ENCODE measurements at places on chromosomes 6 and 20.
A peak's percentile ranks its signal among the peaks of the same experiment; 100 is the strongest.

DNA sequence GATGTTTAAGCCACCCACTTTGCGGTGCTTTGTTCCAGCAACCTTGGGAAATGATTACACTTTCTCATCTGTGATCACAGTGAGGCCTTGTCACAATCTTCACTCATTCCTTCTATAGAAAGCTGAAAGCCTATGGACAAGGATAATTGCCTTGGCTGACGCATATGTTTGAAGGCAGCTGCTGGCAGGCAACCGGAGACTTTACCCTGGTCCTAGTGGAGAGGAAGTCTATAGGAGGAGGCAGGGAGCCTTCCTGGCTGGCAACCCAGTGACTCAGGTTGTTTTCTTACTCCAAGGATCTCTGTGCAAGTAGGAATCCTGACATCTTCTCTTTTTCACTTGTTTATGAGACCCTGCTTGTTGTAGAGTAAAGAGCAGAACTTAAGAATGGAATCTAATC lies 34.1 kb upstream of the ESR1 start:
- no peak for DNase-seq

GRCh38 chr6:18242062-18242851 lies 22.1 kb downstream of the DEK start:
- DNase-seq = no peak

DNA sequence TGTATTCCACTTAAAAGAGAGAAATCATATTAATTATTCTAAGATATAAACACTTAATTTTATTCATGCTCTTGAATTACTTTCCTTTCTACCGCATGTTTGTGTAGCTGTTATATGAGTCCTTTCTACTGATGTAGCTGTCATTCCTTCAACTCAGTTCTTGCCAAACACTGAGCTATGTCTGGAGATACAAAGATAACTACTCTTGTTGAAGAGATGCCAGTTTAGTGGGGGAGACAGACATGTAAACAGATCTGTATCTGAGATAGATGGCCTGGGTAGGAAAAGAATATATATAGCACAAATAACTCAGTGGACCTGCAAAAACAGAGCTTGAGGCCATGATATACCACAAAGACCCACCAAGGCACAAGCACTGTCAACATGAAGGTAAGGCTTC lies 157.3 kb downstream of the BTBD9 start:
- no peak for DNase-seq

- no peak for DNase-seq
Observed at GRCh38 chr6:5034736-5035135, 30.9 kb upstream of the RPP40 start.

DNA sequence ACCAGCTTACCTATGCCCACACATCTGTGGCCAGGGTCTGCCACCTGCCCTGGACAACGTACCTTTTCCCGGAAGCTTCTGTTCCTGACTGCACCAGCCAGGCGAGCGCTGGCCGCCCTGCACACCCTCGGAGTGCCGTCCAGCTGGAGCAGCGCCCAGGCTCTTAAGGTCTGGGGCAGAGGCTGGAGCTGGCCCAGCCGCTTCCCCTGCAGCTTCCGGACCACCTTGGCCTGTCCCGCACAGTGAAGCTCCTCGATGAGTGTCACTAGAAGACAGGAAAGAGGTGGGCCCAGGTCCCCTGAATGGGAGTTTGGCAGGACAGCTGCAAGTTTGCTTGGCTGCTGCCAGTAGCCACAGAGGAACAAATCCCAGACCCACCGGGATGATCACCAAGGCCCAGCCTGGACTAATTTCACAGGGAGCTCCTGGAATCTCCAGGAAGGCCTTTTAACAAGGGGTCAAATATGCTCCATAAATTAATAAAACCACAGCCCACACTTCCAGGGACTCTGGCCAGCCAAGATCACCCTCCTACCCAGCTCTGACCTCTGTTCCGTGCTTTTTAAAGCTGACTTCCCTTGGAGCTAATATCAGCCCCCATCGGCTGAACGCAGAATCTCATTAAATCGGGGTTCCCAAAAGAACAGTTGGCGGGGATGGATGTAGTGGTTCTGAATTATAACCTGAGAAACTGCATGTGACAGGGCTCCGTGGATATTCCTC lies 82.3 kb downstream of the PTPN1 start:
- DNase-seq = no peak

DNA sequence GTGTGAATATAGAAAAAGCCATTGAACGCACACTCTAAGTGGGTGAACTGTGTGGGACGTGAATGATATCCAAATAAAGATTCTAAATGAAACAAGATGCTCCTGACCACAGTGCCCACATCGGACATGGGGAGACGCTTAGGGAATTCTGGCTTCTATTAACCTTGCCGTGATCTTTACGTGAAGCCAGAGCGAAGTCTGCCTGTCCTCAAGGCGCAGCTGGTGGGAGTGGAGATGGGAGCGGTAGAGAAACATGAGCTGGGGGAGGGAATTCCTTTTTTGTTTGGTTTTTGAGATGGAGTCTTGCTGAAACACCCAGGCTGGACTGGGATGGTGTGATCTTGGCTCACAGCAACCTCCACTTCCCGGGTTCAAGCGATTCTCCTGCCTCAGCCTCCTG lies 46.0 kb downstream of the VSTM2L start:
- no peak for DNase-seq

DNA sequence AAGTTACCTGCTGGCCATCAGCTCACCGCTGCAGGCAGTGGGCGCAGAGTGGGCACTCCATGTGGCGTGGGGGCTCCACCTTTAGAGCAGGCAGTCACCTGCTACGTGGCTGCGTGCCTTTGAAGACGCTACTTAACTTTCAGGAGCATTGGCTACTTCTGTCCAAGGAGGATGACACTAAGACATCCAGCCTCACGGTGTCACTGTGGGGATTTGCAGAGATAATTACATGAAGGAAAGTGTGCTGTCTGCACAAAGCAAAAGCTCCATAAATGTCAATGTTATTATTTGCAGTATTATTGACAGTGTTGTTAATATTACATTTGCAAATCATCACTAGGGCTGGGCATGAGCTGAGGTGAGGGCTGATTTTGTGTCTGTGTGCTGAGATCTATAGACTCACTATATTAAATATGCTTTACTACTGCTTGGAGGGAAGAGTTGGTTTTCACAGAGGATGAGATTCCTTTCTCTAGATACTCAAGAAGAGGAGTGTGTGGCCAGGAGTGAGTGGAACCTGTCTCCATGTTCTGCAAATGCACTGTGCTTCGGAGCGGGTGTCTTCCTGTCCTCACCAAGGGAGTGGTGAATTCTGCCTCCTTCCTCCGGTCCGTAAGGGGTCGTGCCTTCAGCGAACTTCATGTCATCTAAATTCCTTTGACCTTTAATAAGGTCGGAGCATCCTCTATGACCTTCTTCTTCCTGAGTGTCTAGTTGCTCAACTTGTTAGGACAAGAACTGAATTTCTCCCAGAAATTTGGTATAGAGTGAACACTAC lies 165.8 kb upstream of the SYNDIG1 start:
- DNase-seq = no peak

- no peak for DNase-seq
Observed at GRCh38 chr6:6612308-6612707, 23.8 kb downstream of the LY86 start.

DNA sequence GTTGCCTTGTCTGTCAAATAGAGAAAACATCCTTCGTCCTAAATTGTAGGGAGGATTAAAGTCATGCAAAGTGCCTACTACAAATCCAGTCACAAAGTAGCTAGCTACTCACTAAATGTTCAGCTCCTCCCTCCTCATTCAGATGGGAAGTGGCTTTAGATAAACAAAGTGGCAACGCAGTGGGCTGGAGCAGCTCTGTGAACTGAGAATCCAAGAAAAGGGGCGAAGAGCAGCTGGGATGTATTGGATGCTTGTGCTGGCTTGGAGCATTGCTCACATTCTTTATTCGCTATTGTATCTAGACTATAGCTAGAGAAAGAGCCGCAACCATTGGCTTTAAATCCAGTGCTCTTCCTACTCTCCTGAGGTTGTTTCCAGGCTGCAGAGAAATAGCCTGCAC lies 10.3 kb downstream of the MOG start:
- DNase-seq = no peak

GRCh38 chr6:5747379-5747778 lies 259.3 kb downstream of the NRN1 start:
- no peak for DNase-seq

DNA sequence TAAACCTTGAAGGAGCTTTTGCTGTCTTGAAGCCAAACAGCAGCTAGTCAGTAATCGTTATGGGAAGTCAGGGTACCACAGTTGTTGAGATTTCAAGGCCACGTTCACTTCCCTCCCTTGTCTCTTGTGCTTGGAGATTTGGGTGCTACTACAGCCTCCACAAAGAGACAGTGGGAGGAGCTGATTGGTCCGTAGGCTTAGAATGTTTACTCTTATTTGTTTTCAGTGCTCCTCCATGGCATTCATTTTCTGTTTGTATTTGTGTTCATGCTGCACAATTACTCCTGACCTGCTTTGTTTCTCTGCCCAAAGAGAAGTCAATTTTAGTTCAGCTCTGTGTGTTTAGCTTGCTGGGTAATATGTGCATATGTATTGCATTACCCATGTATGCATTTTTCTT lies 147.7 kb downstream of the PRL start:
- DNase-seq = no peak

DNA sequence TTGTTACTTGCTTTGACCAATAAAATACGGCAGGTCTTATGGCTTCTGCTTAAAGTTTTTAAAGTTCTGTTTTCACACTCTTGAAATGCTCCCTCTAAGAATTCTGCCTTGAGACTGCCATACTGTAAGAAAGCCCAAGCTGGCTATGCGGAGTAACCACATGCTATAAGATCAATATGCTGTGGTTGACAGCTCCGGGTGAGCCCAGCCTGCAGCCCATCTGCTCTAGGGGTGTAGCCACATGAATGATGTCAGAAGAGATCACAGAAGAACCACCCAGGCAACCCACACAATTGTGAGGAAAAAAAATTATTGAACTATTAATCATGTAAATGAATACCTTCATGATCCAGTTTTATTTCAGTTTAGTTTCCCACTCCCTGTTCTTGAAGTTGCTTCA lies 26.1 kb upstream of the SH3BGRL2 start:
- no peak for DNase-seq

GRCh38 chr6:162899148-162899547 lies 171.4 kb downstream of the PACRG start:
- DNase-seq = no peak

- no peak for DNase-seq
Observed at GRCh38 chr20:16147916-16148315, 425.3 kb downstream of the KIF16B start.

DNA sequence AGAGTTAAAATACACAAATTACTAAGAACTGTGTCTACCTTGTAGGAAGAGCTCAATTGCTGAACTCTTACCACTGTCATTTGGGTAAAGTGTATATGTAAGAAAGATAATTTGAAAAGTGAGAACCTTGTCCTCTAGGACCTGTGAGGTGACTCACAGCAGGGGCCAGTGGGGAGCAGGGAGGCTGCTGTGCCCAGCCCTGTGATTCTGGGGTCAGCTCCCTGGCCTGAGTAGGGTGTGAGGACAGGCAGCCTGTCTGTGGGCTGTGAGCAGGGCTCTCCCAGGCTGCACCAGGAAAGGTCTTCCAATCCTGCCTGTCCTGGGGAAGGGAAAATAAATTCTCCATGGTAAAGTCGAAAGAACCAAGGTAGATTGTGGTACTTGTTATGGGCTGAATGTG lies 27.3 kb upstream of the SIRPG start:
- DNase-seq = no peak

- DNase-seq = no peak
Observed at GRCh38 chr6:22921828-22922227, 352.5 kb downstream of the HDGFL1 start.

GRCh38 chr6:42296614-42297013 lies 79.0 kb upstream of the MRPS10 start:
- no peak for DNase-seq

DNA sequence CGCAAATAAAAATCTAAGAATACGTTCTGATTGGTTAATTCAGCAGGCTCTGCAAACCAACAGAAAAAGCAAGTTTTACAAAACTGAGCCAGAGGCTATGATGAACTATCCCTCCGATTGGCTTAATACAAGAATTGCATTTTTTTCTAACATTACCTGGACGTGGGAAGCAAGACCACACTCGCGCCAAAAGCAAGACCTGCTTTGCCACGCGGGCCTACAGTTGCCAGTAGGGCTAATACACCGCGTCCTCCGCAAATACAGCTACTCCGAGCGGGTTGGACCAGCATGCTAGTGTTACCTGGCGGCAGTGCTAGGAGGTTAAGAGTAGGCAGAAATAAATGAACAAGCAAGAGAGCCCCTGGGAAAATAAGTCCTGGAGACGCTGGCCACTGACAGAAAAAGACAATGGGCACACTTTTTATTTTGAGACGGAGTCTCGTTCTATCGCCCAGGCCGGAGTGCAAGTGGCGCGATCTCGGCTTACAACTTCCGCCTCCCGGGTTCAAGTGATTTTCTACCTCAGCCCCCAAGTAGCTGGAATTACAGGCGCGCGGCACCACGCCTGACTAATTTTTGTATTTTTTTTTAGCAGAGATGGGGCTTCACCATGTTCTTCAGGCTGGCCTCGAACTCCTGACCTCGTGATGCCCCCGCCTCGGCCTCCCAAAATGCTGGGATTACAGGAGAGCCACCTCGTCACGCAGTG lies 131.9 kb upstream of the BTN3A2 start:
- DNase-seq = peak; percentile 11

- no peak for DNase-seq
Observed at GRCh38 chr6:27986928-27987725, 30.1 kb downstream of the OR2B6 start.

- DNase-seq = no peak
Observed at GRCh38 chr20:50278377-50278683, 87.7 kb downstream of the CEBPB start.

- DNase-seq = no peak
Observed at GRCh38 chr6:156113631-156114030, 658.0 kb upstream of the NOX3 start.

DNA sequence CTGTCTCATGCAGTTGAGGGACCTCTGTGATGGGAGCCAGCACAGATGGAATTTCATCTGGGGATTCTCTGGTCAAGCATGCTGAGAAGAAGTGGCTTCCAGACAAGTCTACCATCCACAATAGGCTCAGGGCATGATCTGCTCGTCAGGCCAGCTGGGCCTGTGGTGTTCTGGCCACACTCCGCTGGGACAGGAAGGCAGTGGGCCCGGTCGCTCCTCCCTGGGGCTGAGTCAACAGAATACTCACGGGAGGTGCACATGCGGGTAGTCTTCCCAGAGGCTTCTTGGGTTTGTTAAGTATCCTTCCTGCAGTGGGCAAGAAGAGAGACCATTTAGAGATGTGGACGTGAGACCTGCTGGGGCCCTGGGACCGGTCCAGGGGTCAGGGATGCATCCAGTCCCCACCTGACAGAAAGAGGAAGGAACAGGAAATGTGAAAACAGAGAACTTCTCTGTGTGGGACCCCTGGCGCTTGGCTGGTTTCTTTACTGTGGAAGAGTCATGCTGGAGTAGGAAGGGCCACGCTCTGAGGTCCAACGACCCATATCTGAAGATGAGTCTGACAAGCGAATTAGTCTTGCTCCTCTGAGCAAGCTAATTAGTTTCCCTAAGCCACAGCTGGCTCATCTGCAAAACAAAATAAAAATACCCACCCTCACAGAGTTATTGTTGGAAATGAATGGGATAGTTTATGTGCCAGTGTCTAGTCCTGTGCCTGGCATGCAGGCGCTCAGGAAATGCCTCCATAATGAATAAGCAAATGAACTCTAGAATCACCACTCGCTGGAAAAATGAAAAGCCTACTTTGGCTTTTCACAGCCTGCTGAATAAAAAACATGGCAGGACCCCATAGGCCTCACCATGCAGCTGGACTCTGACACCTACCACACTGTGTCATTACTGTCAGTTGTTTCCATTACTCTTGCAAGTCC lies 67.3 kb downstream of the TRAM2 start:
- DNase-seq = no peak

Data from stimulated activated naive CD4-positive, alpha-beta T cell treated with Interleukin-2 at 50 U/mL for 16 hours (primary cell).